HCT116 (cell line): ENCODE measurements at places on chromosomes 3 and 15.
A peak's percentile ranks its signal among the peaks of the same experiment; 100 is the strongest.

GRCh38 chr15:41919954-41920538 lies 26.2 kb upstream of the SPTBN5 start:
- peaks cover 26% of the 10 kb centered on the region for H3K4me1 ChIP-seq
- no peak overlapping the region for H3K27ac ChIP-seq
- H3K36me3 ChIP-seq, result peaks cover 30% of the 10 kb centered on the region; the same call in 1 of the 2 replicates
- DNase-seq, result no peak

GRCh38 chr15:50909010-50909317 lies 481 bp downstream of the AP4E1 start:
- no peak for DNase-seq
- H3K4me3 ChIP-seq, result peak overlapping the region; percentile 94
- peak overlapping the region; percentile 88 for H3K27ac ChIP-seq
- H3K36me3 ChIP-seq, result no peaks in the 10 kb centered on the region; the same call in 1 of the 2 replicates

GRCh38 chr15:98331676-98332075 lies 316.7 kb upstream of the IGF1R start:
- H3K27ac ChIP-seq, result no peak overlapping the region
- no peak overlapping the region for H3K4me3 ChIP-seq
- H3K4me1 ChIP-seq, result no peaks in the 10 kb centered on the region
- DNase-seq, result no peak
- H3K36me3 ChIP-seq, result no peaks in the 10 kb centered on the region
- H3K27me3 ChIP-seq, result peaks cover 7% of the 10 kb centered on the region; the same call in 1 of the 2 replicates

DNA sequence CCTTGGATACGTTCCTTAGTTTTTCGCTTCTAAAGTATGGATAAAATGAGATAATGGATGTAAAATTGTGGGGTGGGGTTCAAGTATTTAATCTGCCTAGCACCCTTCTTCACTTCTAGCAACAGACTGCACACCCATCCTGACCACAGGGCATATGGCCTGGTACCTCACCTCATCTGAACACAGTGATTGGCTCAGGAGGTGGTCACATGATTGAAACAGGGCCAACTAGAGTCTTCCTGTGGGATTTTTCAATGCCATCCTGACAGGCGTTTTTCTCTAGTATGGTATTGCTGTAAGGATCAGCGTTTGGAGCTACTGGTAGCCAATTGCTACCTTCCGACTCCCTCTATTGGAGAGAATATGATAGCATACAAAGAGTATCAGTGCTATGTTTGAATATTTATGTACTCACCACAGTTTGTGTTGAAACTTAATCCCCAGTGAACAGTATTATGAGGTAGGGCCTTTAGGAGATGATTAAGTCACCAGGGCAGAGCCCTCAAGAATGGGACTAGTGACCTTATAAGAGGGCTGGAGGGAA lies 172.2 kb downstream of the PPM1L start:
- no peaks in the 10 kb centered on the region for H3K27me3 ChIP-seq
- DNase-seq, result no peak
- no peak overlapping the region for H3K4me3 ChIP-seq

- no peak overlapping the region for H3K4me3 ChIP-seq
- H3K4me1 ChIP-seq, result peaks cover 15% of the 10 kb centered on the region
- no peaks in the 10 kb centered on the region for H3K36me3 ChIP-seq
Observed at GRCh38 chr15:34370643-34371042, 3.6 kb upstream of the LPCAT4 start.

DNA sequence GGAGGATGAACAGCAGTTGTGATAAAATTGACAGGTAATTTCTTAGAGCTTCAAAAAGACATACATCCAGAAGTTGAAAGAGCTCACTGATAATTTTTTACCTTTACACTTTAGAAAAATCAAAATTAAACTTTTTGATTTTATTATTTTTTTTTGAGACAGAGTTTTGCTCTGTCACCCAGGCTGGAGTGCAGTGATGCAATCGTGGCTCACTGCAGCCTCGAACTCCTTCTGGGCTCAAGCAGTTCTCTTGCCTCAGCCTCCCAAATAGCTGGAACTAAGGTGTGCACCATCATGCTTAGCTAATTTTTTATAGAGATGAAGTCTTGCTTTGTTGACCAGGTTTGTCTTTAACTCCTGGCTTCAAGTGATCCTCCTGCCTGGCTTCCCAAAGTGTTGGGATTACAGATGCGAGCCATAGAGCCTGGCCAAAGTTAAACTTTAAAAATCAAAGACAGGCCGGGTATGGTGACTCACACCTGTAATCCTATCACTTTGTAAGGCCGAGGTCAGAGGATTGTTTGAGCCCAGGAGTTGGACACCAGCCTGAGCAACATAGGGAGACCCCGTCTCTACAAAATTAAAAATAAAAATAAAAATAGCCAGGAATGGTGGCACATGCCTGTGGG lies 21.7 kb downstream of the PLA2G4F start:
- no peak overlapping the region for H3K27ac ChIP-seq
- no peak overlapping the region for H3K4me3 ChIP-seq
- no peaks in the 10 kb centered on the region for H3K36me3 ChIP-seq
- peaks cover 5% of the 10 kb centered on the region; the same call in 1 of the 2 replicates for H3K4me1 ChIP-seq

GRCh38 chr3:196603683-196604082 lies 35.2 kb downstream of the FBXO45 start:
- DNase-seq, result no peak
- H3K4me3 ChIP-seq, result no peak overlapping the region
- no peaks in the 10 kb centered on the region for H3K27me3 ChIP-seq
- H3K4me1 ChIP-seq, result no peaks in the 10 kb centered on the region
- H3K36me3 ChIP-seq, result no peaks in the 10 kb centered on the region

- H3K27ac ChIP-seq, result no peak overlapping the region
- H3K4me1 ChIP-seq, result no peaks in the 10 kb centered on the region
- DNase-seq, result no peak
- H3K4me3 ChIP-seq, result no peak overlapping the region
- no peaks in the 10 kb centered on the region for H3K27me3 ChIP-seq
Observed at GRCh38 chr3:39064646-39065045, 12.8 kb downstream of the WDR48 start.
